ENCODE measurements at places on chromosomes 6 and 20.

DNA sequence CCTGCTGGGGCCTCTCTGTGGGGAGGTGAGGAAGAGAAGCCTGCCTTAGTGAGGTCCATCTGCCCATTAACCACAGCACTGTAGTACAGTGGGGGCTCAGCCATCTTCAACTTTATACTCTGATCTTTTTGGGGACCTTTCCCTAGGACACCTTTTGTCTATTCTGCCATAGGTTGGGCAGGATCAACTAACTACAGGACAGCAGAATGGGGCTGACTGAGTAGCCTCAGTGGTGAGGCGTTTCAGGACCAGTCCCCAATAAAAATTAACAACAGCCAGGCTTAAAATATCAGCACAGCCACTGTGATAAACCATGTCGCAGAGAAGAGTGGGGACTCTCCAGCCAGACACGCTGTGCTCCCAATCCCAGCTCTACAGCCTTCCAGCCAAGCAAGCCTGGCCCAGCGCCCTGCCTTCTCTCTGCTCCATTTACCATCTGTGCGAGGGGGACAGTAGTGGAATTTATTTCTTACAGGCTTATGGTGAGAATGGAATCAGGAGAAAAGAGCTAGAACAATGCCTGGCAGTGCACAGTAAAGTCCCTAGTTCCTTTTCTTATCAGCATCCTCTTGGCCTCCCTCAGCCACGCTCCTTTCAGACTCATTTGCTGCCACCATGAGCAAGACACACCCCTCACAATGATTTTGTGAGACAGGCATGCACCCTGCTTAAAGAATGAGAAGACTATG, 75.5 kb downstream of the SLC22A23 start:
- no peak for DNase-seq

DNA sequence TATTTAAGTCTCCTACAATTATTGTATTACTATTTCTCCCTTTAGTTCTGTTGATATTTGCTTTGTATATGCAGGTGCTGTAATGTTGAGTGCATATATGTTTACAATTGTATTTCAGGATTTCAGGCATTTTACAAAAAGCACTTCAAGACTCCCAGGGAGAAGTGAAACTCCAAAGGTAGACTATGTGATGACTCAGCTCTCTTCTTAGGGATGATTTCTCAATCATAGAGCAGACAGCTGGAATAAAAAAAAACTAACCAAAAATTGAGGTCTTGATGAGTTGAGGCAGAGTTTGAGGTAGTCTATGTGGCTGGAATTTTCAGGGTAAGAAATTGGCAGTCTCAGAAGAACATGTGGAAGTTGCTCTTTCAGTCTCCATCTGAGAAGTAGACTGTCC, 786.1 kb downstream of the TFAP2A start:
- DNase-seq: no peak

DNA sequence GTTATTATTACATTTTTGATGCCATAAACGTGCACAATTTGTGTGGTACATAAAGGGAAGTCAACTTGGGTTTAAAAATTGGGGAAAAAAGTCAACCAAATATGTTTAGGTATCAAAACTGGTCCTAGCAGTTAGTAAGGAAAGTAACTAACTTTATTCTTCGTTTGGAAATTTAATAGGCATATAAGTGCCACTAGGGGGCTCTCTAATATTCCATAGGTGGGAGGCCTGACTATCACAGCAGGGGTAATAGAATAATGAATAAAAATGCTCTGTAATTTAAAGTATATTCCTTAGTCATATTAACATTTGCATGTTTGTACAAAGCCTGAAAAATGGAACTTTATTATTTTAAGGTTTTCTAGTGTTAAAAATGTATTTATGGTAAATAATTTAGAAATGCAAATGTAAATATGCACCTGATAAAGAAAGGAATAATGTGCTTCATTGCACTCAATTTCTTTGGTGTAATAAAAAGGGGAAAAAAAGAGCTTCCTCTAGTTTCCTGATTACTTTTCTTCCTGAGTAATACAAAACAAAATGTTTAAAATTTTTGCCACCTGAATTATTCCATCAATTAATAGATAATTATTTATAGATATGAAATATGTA, 125.7 kb upstream of the HDAC2 start:
- DNase-seq: no peak

GRCh38 chr6:109979033-109979921, 1.2 kb downstream of the GPR6 start:
- no peak for DNase-seq

- DNase-seq: no peak
Measured at GRCh38 chr6:18053555-18054445, 66.4 kb upstream of the KIF13A start.

- DNase-seq: no peak
Measured at GRCh38 chr20:22524393-22525015, 59.9 kb downstream of the FOXA2 start.

DNA sequence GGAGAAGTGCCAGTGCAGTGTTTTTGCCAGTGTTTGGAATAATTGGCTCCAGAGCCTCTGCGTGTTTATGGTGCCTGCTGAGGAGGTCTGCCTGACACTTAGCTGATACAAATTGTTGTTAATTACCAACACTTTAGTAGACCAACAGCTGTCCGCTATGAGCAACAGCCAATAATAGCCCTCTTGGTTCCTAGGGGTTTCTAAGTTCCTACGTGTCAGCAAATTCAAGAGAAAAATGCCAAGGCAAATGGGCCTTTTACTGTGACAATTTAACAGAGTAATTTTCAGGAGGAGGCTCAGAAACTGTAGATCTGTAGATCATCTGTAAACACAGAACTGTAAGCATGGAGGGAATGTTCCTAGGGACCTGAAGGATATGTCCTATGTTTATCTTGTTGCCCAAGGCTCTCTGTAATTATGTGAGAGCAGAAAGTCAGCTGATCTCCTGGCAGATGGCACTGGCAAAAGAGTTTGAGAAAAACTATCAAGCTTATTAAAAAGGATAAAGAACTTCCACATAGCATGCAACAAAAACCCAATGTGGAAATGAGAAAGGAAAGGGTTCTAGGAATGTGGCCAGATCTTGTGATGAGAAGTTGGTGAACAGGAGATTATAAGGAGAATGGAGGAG, 157.7 kb downstream of the GJA1 start:
- no peak for DNase-seq

DNA sequence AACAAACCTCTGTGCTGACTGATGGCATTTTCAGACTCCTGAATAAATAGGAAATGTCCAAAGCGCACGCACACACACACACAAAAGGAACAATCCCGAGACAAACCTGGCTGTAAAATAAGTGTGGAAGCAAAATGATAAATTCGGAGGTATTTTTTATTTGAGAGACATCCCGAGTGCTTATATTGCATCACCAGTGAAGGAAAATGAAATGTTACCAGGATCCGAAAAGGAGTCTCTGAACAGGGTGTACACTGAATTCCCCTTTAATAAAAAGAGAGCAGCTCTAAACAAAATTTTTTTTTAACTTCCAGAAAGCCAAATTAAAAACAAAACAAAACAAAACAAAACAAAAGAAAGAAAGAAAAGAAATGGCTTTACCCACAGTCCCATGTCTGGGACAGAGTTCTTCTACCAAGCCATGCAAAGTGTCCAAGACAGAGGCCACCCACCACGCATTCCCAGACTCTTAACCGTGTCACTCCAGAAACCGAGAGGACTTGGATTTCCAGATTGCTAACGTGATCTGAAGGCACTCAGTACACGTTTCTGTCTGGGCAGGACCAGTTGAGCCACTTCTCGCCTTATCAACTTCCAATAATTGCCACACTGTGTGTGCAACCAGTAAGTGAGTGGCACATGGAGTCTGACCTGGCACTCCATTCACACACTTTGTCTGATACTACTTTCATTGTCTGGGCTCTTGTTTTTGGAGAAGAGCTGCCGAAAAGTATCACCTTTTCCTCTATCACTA, 817 bp downstream of the ME1 start:
- DNase-seq: no peak

DNA sequence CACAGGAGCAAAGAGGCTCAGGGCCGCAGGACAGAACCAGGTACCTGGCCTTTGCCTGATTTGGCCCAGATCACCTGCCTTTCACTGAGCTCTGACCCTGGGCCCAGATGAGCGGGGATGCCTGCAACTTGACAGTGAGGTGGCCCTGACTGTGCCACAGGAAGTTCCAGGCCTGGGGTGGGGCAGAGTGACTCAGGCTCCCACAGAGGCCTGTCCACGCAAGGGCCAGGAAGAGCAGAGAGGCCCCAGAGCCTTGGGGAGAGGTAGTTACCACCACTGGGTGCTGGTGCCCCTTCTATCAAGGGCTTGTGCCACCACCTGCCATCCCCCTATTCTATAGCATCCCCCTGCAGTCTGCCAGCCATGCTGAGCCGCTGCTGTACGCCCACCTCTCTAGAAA, 4.1 kb upstream of the NOL4L start:
- no peak for DNase-seq

- DNase-seq: no peak
Measured at GRCh38 chr6:7878401-7878964, 32.1 kb downstream of the TXNDC5 start.

- DNase-seq: no peak
Measured at GRCh38 chr6:123804014-123804786, 535 bp downstream of the NKAIN2 start.

- DNase-seq: no peak
Measured at GRCh38 chr20:10209091-10209490, 9.5 kb upstream of the SNAP25 start.

DNA sequence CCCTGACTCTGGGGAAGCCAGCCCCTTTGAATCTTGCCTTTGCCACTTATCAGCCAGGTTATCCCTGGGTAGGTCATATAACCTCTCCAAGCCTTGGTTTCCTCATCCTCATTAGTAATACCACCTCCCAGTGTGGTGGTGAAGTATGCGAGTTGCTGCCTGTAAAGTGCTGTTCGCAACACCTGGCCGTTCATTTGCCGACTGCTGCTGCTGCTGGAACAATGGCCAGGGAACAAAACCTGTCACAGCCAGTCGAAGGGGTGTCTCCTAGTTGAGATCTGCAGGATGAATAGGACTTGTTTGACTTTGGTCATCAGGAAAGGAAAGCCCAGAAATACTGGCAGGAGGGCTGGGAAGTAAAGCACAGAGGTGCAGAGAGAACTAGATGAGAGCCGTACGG, 6.1 kb downstream of the MANBAL start:
- DNase-seq: no peak

DNA sequence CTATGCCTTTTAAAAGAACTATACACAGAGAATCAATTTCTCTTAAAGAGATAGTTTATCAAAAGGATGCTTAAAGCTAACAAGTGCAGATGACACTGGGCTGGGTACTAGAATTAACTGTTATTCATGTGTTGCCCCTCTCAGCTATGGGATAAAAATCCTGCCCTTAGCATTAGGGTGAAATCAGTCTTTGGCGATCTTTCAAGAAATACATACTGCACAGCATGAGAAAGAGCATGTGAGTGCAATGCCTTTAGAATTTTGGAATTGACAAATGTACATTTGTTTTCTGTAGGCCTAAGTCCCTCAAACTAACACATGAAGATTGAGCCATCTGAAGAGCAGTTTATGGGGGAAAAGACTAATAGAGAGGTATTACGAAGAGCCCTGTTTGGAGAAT, 115.4 kb downstream of the ZFP64 start:
- DNase-seq: no peak

- no peak for DNase-seq
Measured at GRCh38 chr20:14609328-14610221, 272.2 kb upstream of the FLRT3 start.

DNA sequence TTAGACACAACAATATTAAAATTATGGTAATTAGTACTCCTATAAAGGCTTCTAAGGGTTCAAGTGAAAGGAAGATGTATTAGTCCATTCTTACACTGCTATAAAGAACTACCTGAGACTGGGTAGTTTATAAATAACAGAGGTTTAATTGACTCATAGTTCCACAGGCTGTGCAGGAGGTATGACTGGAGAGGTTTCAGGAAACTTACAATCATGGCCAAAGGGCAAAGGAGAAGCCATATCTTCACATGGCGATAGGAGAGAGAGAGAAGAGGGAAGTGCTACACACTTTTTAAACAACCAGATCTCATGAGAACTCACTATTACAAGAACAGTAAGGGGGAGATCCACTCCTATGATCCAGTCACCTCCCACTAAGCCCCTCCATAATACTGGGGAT, 52.9 kb downstream of the TINAG start:
- DNase-seq: no peak

GRCh38 chr20:25514747-25515340, 70.5 kb downstream of the NINL start:
- no peak for DNase-seq

DNA sequence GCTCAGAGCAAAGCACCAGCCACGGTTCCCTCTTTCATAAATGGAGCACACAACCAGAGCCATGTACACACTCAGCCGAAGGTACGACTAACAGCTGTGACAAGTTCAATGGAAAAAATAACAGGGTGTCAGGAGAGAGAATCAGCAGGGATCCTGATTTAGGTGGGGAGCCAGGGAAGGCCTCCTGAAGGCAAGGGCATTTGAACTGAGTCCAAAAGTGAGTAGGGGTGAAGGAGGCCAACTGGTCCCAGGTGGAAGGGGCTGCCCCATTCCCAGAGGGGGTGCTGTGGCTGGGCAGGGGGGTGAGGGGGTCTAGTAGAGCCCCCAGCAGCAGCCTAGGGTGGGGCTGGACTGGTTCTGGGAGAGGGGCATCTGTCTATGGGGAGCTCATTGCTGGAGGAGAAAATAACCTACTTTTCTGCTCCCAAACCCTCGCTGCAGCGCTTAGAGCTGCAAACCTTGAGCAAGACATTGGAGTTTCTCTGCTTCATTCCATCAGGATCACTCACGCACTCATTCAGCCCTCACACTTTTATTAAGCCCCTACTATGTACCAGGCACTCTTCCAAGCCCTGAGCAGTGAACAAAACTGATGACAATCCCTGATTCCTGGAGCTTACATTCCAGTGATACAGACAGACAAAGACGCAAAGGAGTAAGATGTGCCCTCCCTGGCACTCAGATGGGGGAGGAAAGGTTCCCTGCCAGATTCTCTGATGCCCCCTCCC, 113.5 kb downstream of the TOX2 start:
- no peak for DNase-seq

GRCh38 chr6:45256697-45257695, 71.1 kb upstream of the RUNX2 start:
- no peak for DNase-seq

GRCh38 chr6:74607934-74608333, 597.9 kb downstream of the COL12A1 start:
- DNase-seq: no peak

DNA sequence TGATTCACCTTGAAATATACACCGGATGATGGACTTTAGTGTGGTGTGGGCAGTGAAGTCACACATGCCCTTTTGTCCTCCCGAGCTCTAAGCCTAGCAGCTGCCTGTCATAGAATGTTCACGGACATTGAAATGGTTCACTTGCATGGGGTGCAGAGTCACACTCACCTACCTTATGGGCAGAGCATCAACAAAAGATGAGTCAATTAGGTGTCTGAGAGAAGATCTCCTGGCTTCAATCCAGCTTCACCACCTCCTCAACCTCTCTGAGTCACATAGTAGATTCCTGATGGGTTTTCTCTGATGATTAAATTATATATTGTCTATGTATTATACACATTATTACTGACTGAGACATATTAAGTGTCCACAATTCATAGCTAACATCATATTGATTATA, 48.1 kb upstream of the HLA-E start:
- DNase-seq: no peak

DNA sequence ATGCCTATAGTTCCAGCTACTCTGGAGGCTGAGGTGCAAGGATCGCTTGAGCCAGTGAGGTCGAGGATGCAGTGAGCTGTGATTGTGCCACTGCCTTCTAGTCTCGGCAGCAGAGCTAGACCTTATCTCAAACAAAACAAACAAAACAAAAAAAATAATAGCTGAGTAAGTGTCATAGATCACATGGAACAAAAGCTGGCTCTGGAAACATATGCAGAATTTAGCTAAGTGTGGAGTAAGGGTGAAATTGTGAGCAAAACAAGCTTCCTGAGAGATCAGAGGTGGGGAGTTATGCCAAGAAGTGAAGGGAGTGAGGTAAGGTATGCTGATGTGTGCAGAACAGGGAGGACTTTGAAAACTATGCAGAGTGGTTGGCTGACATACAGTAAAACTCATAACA, 18.7 kb downstream of the SGK1 start:
- no peak for DNase-seq
